CD8-positive, alpha-beta memory T cell (primary cell): ENCODE measurements at places on chromosomes 1 and 21. TPM values are rescaled to one million over a fixed set of nuclear protein-coding genes. Genes with fewer than 3 reads are reported as not detected.

DNA sequence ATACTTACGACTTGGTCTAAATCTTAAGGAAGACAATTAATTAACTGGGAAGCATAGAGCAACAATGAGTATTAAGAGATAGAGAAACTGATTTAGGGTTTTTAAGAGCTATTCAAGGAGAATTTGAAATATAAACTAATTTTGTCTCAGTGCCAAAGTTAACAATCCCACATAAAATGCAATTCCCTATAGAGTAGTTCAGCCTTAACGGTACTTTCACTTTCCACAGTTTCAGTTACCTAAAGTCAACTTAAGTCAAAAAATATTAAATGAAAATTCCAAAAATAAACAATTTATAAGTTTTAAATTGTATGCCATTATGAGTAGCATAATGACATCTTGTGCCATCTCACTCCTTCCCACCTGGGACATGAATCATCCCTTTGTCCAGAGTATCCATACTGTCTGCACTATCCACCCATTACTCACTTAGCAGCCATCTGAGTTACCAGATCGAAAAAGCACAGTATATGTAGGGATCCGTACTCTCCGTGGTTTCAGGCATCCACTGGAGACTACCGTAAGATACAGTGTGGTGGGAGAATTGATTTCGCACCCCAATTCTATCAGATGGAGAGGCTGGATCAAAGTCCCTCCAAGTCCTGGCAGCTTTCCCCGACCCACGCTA is 4.8 kb upstream of the SARS1 start:
- DNase-seq, result no peak
- H3K27ac ChIP-seq, result no peak overlapping the region
- H3K27me3 ChIP-seq, result no peaks in the 10 kb centered on the region

- H3K27me3 ChIP-seq, result no peaks in the 10 kb centered on the region
- no peaks in the 10 kb centered on the region for H3K4me1 ChIP-seq
- no peak overlapping the region for H3K4me3 ChIP-seq
- no peak overlapping the region for H3K27ac ChIP-seq
Measured at GRCh38 chr1:72670902-72671301, 388.6 kb upstream of the NEGR1 start.

GRCh38 chr1:228249513-228250305 is 41.9 kb downstream of the OBSCN start:
- H3K4me3 ChIP-seq, result no peak overlapping the region
- no peak for DNase-seq
- no peak overlapping the region for H3K27ac ChIP-seq
- no peaks in the 10 kb centered on the region for H3K4me1 ChIP-seq

- peak; percentile 34 for DNase-seq
- no peaks in the 10 kb centered on the region for H3K36me3 ChIP-seq
- peak overlapping the region; percentile 67 for H3K4me3 ChIP-seq
- no peaks in the 10 kb centered on the region for H3K27me3 ChIP-seq
- peak overlapping the region; percentile 59 for H3K27ac ChIP-seq
Measured at GRCh38 chr1:9589144-9589718, 520 bp downstream of the TMEM201 start.

DNA sequence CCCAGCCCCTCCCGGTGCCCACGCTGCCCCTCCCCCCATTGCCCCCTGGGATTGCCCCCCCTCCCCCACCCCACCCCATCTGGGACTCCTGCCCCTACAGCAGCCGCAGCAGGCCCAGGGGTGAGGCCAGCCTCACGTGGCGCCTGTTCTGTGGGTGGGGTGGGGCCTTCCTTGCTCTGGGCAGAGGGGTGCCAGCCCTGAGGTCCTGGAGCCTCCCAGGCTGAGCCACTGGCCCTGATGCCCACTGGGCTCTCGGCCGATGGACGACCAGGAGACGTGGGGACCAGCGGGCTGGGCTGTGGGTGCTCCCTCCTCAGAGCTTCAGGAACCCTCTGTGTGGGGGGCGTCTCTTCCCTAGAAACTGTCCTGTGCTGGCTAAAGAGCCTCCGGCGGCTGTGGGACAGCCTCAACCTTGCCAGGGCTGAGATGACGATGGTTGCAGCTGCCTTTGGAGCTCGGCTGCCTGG is 5.8 kb upstream of the C1orf159 start:
- no peaks in the 10 kb centered on the region for H3K36me3 ChIP-seq
- H3K4me1 ChIP-seq, result peaks cover 11% of the 10 kb centered on the region
- no peak for DNase-seq
- H3K4me3 ChIP-seq, result no peak overlapping the region
- H3K27ac ChIP-seq, result no peak overlapping the region

Gene ALX3
- not detected for total RNA-seq

Gene NPHS2
- total RNA-seq, result not detected
